ENCODE measurements at places on chromosomes 4 and X.

DNA sequence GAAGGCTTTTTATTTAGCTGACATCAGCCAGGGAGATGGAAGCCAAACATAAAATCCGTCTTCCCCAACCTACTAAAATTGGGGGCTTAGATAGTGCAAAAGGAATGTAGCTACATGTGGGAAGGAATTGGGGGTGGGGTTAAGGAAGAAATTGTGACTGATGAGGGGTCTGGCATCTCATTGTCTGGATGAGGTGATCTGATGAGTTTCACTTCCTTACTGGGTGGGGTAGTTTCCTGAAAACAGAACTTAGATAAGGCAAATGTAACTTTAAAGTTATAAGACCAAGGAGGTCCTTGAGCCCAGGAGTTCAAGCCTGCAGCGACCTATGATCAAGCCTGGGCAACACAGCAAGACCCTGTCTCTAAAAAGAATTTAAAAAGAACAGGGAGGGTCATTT, 105.5 kb upstream of the NEIL3 start:
- no peak for DNase-seq

GRCh38 chr4:163274861-163275260, 57.5 kb downstream of the NPY1R start:
- no peak for DNase-seq

- DNase-seq = no peak
These were observed 157.5 kb downstream of the TECRL start for GRCh38 chr4:64251781-64252180.

GRCh38 chr4:142211444-142211843, 575.1 kb downstream of the IL15 start:
- no peak for DNase-seq

DNA sequence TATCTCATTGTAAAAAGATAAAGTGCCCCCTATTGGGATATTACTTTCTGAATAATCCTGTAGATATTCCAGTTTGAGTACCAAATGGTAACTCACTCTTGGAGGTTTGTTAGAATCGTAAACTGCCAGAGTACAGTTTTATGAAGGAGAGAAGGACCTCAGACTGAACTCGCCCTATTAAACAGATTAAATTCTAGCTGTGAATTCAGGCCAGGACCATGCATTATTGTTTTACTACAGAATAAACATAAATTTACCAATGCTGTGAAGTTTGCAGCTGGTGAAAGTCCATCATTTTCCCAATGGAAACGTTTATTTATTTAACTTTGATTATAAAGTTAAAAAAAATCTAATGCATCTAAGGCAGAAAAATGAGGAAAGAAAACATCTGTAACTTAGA, 20.2 kb upstream of the PRDM5 start:
- no peak for DNase-seq

DNA sequence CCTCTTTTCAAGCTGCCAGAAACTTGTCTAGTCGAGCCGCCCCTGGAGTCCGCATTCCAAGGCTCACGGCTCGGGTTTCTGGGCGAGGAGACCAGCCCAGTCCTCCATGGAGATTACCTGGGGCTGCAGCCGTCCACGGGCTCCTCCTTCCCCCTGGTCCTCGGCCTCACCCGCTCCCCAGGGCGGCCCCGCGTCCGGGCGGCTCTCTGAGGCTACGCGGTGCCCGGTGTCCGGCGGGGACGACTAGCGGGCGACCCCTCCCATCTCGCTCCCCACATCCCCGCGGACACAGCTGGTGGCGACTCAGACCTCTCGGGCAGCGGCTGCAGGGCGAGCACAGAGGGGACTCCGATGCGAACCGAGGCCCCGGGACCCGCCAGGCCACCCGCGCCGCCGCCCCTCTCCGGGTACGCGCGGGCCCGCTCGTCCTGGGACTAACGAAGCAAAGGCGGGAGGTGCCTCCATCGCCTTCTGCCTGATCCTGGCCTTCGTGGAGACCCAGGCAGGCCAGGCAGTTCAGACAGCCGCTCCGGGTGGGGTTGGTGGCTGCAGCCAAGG, 159.4 kb downstream of the TRAM1L1 start:
- no peak for DNase-seq

GRCh38 chrX:40849906-40850823, 114.8 kb upstream of the MED14 start:
- DNase-seq = no peak

GRCh38 chrX:54675762-54676161, 122.3 kb downstream of the ITIH6 start:
- no peak for DNase-seq

Measured in stimulated activated CD4-positive, alpha-beta T cell treated with anti-CD3 and anti-CD28 coated beads, Interleukin-12 subunit alpha, Interleukin-12 subunit beta, amount 100 ng/mL, for 24 hours (primary cell).